Small intestine (tissue), 16 donors: ENCODE measurements at places on chromosomes 7 and 10.

GRCh38 chr10:122590153-122590552 lies 29.6 kb downstream of the DMBT1 start:
- DNase-seq, result no peak

- no peak for DNase-seq
Measured at GRCh38 chr10:102948176-102948575, 30.1 kb downstream of the CNNM2 start.

- peak; percentile 95 for DNase-seq
Measured at GRCh38 chr7:156949541-156950380, at the start of gene NOM1. TSS of gene NOM1 (plus strand) at chr7:156949712. CDS start at chr7:156949738, 26 bp downstream.

- DNase-seq, result no peak
Measured at GRCh38 chr7:45071528-45071927, 17.2 kb downstream of the NACAD start.

DNA sequence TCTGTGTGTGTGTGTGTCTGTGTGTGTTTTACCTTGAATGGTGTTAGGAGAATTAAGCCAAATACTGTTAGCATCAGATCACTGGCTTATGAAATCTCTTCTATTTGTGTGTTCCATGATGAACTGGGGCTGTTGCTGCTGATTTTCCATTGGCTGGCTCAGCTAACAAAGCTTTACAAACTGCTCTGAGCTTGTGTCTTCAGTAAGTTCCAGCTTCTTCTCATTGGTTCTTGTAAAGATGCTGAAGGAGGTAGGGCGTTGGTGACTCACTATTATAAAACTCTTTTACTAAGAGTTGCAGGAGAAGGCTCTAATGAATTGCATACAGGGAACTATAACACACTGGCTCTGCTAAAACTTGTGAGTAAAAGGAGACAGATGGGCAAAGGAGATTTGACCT lies 136.4 kb upstream of the PRKCQ start:
- no peak for DNase-seq

- DNase-seq, result no peak
Measured at GRCh38 chr7:34156336-34156735, 251.0 kb downstream of the BMPER start.

DNA sequence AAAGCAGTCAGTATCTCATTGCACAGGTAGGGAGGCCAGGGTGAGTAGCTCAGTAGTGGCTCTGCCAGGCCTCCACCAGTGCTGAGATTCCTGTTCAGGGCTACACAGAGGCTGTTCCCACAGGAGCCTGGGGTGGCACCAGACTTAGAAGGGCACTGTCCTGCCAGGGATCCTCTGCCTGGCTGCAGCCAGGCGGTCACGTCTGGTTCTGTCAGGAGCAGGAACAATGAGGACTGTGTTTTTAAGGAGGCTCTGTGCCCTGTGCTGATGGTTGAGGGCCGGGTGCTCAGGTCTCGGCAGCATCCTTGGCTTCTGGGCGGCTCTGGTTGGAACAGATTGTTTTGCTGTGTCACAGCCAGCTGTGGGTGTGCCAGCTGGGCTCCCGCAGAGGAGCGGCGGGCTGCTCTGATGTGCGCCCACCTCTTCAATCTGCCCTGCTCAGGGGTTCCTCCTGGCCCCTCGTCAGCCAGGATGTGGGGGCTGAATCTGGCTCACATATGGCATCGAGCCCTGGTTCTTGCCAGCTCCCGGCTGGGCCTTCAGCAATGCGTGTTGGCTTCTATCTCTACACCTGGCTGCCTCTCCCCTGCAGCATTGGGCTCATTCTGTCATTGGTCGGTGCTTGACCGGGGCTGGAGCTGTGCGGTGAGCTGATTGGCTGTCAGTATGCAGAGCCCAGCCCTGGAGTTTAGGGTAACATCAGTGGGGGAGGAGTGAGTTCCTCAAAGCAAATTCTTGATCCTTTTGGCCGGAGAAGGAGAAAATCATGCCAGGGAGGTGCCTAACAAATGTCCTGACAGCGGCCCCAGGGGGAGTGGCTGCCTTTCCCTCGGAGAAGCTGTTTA lies 41.2 kb downstream of the TACR2 start:
- no peak for DNase-seq

DNA sequence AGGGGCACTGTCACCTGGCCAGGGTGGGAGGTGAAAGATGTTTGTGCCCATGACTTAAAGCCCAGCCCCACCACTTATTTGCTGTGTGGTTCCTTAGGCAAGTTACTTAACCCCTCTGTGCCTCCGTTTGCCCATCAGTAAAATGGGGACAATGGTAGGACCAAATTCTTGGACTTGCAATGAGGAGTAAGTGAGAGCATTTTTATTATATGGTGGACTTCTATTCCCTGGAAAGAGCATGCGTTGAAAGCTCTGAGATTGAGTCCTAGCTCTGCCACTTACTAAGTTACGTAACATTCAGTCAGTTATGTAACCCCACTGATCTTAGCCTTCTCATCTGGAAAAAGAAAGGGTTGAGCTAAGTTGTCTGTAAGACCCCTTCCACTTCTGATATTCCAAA lies 18.8 kb downstream of the VSIR start:
- DNase-seq, result no peak

- DNase-seq, result no peak
Measured at GRCh38 chr10:119161680-119162451, 3.6 kb downstream of the SFXN4 start.

DNA sequence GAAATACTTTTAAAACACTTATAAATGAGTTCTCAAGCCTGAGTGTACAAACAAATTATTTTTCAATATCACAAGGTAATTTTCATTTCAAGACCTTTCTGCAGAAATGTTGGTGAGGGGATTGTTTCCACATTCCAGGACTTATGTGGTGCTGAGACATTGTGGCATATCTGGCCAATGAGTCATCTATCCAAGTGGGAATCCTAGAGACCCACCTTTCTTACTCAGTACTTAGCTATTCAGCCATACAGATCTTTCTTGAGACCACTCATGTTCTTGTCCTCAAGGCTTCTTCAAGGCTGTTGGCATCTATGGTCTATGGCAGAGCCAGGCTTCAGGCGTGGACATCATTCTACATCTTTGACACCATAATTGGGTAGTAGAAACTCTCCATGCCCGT lies 225.4 kb downstream of the DKK1 start:
- no peak for DNase-seq

GRCh38 chr7:71208881-71209280 lies 76.9 kb downstream of the GALNT17 start:
- no peak for DNase-seq

- DNase-seq, result peak; percentile 19
Measured at GRCh38 chr7:5523052-5523711, 99.5 kb upstream of the TNRC18 start.

DNA sequence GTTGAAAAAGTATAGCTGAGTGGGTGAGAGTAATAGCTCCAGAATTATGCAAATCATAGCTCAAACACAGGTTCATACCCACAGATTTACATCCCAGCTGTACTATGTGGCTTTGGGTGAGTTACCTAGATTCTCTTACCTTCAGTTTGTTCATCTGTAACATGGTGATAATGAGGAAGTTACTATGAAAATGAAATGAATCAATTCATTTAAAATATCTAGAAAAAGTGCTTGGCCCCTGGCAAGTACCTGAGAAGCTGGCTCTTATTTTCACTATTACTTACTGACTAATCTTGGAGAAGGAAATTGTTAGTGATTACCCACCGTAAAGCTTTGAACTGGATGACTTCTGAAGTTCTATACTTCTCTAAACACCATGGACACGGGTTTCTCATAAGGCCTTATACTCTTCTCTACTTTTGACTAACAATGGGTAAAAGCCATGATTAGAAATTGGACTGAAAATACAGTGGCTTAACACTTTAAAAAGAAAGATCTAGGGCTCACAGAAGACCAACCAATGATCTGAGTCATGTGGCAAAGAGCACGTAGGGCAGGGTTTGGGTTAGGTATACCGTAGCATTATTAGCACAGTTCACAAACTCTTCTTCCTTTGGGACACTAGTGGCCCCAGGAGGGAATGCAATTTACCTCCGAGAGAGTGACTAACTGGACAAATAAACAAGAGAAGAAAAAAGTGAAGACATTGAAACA lies 149.2 kb downstream of the PLPP4 start:
- DNase-seq, result no peak

DNA sequence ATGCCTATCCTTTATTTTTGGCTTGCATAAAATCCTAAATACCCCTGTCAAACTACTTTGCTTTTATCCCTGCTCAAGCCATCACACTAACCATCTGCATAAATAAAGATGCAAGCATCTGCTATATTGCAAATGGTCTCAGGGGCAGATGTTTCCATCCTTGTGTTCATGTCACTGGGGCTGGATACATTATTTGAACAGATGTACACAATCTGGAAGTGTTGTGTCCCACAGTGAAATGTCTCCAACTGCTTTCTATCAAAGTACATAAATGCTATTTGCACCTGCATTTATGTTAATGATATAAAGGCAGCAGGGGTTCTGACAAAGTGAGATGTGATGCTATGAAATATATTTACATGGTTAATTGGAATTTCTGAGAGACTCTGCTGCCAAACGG lies 163.1 kb downstream of the ZNF438 start:
- no peak for DNase-seq

GRCh38 chr7:70069977-70070376 lies 471.7 kb downstream of the AUTS2 start:
- DNase-seq, result no peak

DNA sequence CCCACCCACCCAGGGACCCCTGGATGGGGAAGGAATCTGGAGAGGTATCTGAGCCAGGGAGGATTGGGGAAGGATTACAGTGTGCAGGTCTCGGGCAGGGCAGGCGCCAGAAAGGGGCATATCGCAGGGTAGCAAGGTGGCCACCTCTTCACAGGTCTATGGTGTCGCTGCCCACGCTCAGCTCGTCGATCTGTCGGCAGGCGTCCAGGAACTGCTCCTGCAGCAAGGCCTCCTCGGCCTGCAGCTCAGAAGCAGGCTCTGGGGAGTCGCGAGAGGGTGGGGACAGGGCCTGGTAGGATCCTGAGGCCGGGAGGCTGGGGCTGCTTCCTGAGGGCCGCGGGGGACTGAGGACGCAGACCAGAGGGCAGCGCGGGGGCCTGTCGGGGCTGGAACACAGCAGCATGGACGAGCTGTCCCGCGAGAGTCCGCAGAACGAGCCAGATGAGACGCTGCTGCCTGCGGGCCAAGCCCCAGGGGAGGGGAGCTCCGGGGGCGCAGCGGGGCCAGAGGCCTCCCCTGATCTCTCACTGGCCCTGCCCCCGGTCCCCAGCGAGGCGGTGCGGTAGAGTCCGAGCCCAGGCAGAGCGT lies 7.1 kb upstream of the RBM28 start:
- DNase-seq, result peak; percentile 15

- no peak for DNase-seq
Measured at GRCh38 chr10:36441557-36441956, 683.8 kb upstream of the ANKRD30A start.

DNA sequence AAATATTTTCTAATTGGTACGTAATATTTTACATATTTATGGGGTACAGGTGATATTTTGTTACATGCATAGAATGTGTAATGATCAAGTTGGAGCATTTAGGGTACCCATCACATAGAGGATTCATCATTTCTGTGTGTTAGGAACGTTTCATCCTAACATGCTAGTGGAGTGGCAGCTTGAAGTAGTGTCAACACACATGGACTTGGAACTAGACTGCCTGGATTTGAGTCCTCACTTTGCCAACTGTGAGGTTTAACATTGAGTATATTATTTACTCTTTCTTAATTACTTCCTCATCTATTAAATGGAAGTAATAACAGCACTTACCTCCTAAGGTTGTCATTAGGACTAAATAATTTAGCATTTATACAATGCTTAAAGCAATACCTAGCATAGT lies 241.9 kb downstream of the PLXDC2 start:
- peak; percentile 6 for DNase-seq

- peak; percentile 75 for DNase-seq
Measured at GRCh38 chr10:104337985-104338735, at the start of gene ITPRIP. TSS of gene ITPRIP (minus strand) at chr10:104338465. CDS start at chr10:104316051, 22,414 bp downstream.

GRCh38 chr7:114298011-114298410 lies 116.6 kb upstream of the FOXP2 start:
- DNase-seq, result no peak

GRCh38 chr10:101053516-101053915 lies 8.3 kb upstream of the KAZALD1 start:
- no peak for DNase-seq

- no peak for DNase-seq
Measured at GRCh38 chr10:118278649-118279048, 63.5 kb downstream of the FAM204A start.

GRCh38 chr10:31926765-31927564 lies 1.7 kb downstream of the ARHGAP12 start:
- DNase-seq, result no peak

DNA sequence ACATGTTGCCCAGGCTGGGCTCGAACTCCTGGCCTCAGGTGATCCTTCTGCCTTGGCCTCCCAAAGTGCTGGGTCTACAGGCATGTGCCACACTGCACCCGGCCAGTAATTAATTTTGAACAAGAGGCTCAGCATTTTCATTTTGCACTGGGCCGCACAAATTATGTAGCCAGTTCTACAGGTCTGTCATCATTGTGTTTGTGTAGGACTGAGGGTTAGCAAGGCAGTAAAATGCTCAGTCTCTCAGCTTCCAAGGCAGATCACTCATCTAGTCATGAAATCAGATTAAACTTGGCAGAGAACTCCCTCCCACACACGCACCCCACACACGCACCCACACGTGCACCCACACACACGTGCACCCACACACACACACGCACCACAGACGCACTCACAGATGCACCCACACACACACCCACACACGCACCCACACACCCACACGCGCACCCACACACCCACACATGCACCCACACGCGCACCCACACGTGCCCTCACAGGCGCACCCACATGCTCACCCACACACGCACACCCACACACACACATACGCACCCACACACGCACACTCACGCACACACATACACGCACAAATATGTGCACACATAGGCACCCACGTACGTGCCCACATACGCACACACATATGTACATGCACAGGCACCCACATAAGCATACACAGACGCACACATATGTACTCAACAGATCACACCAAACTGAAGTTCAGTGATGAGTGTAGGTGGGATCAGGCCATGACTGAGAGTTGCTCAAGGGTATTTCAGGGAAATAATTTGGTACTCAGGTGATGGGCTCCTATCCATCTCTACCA lies 27.8 kb upstream of the PROSER2 start:
- no peak for DNase-seq

DNA sequence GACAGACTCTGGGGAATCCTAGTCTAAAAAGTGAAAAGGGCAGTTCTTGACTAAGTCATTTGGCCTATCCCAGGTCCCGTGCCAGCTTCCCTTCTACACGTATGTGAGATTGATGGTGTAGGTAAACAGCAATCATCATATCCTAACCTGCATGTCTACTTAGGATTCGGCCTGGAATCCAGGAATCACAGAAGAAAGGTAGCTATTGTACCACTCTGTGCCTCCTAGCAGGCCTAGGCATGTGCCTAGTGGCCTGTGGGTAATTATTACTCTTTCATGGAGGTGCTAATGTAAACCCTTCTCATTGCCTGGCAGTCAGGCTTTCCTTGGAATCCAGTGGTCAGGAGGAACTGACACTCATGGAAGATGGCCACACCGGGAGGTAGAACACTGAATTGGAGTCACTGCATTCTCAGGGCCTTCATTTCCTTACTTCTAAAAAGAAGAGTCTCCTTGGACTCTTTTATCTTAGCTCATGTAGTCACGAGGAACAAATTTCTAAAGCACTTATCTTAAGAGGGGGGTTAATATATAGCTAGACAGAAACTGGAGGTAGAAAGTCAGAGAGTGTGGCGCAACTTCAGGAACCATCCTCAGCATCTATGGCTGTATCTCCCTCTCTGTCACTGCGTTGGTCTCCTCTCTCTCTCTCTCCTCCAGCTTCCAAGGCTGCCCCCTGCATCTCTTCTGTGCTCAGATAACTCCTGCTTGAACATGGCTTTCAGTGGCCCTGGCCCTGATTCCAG lies 122.5 kb downstream of the C1GALT1 start:
- DNase-seq, result peak; percentile 10

GRCh38 chr10:99937630-99938029 lies 72.1 kb downstream of the DNMBP start:
- DNase-seq, result no peak
